ENCODE measurements at places on chromosomes 6 and 20. TPM values are rescaled to one million over a fixed set of nuclear protein-coding genes. Genes with fewer than 3 reads are reported as not detected.

Gene TREML1
- not detected for total RNA-seq

Gene NOP56
- total RNA-seq = 93.7 TPM

Gene CASS4
- 0.49 TPM for total RNA-seq

Gene NDUFAF5
- total RNA-seq = 21.9 TPM

Gene ACTL10
- 0.74 TPM for total RNA-seq

Gene HTR1E
- not detected for total RNA-seq

Gene LBP
- not detected for total RNA-seq

Gene GRM1
- 12.8 TPM for total RNA-seq

Gene DEFB110
- not detected for total RNA-seq

Gene OPRM1
- total RNA-seq = 0.98 TPM

Gene TBP
- total RNA-seq = 10.1 TPM

Gene EYA4
- total RNA-seq = 0.25 TPM

Gene WFDC2
- total RNA-seq = 3.7 TPM

Gene KIAA1755
- 2.5 TPM for total RNA-seq

Gene NOTCH4
- total RNA-seq = 4.4 TPM

Gene VWA7
- 0.98 TPM for total RNA-seq

Gene SMLR1
- total RNA-seq = not detected

Gene SLC24A3
- total RNA-seq = 21.4 TPM

Gene SAMD5
- 10.3 TPM for total RNA-seq

Gene BIRC7
- not detected for total RNA-seq

Gene HMGCLL1
- 45.2 TPM for total RNA-seq

Gene SPACA1
- total RNA-seq = not detected
